ENCODE measurements at places on chromosomes 6 and 20. TPM values are rescaled to one million over a fixed set of nuclear protein-coding genes. Genes with fewer than 3 reads are reported as not detected.

DNA sequence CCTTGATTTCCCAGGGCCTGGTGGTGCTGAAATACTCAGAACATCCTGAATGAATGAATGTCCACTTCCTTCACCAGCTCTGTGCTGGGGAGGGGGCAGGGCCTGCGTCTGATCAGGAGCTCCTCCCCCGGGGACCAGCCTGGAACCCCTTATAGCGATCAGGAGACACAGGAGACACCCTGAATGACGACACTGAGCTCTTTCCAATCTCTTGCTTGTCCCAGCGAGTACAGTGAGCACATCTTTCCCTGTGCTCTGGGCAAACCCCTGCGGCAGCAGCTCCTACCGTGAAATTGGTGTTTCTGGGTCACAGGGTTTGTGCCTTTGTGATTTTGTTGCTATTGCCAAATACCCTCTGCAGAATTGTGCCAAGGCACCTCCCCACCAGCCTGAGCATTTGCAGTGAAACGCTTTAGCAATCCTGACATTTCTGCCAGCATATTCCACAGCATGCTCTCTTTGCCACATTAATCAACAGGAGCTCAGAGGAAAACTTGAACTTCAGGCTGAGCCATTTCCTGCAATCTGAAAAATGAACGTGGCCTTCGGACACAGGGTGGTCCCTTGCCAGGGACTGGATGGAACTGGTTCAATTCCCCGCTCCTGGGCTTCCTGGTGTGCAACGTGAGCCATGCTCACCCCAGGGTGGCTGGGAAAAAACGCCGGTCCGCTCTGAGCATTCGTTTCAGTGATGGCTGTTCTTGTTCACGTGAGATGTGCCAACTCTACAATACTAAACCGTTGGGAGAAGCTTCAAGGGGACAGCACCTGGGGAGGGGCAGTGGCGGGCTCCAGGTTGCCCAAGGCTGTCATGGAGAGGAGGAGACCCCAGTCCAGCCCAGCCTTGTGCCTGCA, 23.1 kb upstream of the MRGBP start:
- H3K4me3 ChIP-seq = no peak overlapping the region
- H3K27me3 ChIP-seq = no peaks in the 10 kb centered on the region
- no peak overlapping the region for H3K27ac ChIP-seq
- no peak for DNase-seq
- H3K36me3 ChIP-seq = no peaks in the 10 kb centered on the region
- H3K4me1 ChIP-seq = peaks cover 59% of the 10 kb centered on the region

DNA sequence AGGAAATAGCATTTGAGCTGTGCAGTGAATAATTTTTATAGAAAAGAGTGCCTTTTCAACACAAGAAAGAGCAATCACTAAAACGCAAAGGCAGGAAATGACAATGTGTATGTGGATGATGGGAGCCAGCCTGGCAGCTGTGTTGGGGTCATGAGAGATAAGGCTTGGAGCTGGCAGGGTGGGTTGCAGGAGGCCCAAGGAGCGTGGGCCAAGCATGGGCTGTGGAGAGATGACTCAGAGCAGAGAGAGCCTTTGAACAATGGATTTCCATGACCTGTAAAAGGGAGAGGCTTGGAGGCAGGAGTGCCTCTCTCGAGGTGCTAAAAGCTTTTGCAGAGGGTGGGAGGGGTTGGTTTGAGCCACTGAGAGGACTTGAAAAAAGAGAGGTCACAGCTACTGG, 6.6 kb upstream of the TBC1D7 start:
- H3K4me3 ChIP-seq = no peak overlapping the region
- no peak overlapping the region for H3K27ac ChIP-seq
- peaks cover 30% of the 10 kb centered on the region for H3K4me1 ChIP-seq
- DNase-seq = no peak
- H3K36me3 ChIP-seq = no peaks in the 10 kb centered on the region
- no peaks in the 10 kb centered on the region for H3K27me3 ChIP-seq

- no peak overlapping the region for H3K27ac ChIP-seq
- H3K4me1 ChIP-seq = no peaks in the 10 kb centered on the region
- H3K36me3 ChIP-seq = no peaks in the 10 kb centered on the region
- no peaks in the 10 kb centered on the region for H3K27me3 ChIP-seq
These were observed 273.9 kb downstream of the RFPL4B start for GRCh38 chr6:112620812-112621569.

DNA sequence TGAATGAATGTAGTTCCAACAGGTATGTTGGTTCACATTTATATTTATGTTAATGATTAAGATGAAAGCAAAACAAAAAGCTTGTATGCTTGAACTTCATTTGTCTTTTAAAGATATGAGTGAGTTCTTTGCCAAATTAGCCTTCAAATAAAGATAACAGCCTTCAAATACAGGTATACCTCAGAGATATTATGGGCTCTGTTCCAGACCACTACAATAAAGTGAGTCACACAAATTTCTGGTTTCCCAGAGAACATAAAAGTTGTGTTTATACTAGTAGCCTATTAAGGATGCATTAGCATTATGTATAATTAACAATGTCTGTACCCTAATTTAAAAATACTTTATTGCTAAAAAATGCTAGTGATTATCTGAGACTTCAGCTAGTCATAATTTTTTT, 245.3 kb upstream of the MAN1A1 start:
- DNase-seq = no peak
- no peak overlapping the region for H3K4me3 ChIP-seq
- H3K27ac ChIP-seq = no peak overlapping the region
- H3K4me1 ChIP-seq = no peaks in the 10 kb centered on the region

TCP11 gene
- not detected for polyA plus RNA-seq

APOBEC2 gene
- polyA plus RNA-seq = 0.14 TPM

GRCh38 chr6:41635365-41635764, 2.9 kb upstream of the MDFI start:
- peaks cover 17% of the 10 kb centered on the region for H3K4me1 ChIP-seq
- H3K36me3 ChIP-seq = no peaks in the 10 kb centered on the region
- no peak overlapping the region for H3K27ac ChIP-seq

GRCh38 chr6:80280262-80281010, 174.0 kb downstream of the BCKDHB start:
- H3K27ac ChIP-seq = no peak overlapping the region
- no peak for DNase-seq
- H3K27me3 ChIP-seq = no peaks in the 10 kb centered on the region
- H3K4me3 ChIP-seq = no peak overlapping the region
- H3K4me1 ChIP-seq = no peaks in the 10 kb centered on the region

ALDH8A1 gene
- 0.64 TPM for polyA plus RNA-seq

ISM1 gene
- polyA plus RNA-seq = not detected

DNA sequence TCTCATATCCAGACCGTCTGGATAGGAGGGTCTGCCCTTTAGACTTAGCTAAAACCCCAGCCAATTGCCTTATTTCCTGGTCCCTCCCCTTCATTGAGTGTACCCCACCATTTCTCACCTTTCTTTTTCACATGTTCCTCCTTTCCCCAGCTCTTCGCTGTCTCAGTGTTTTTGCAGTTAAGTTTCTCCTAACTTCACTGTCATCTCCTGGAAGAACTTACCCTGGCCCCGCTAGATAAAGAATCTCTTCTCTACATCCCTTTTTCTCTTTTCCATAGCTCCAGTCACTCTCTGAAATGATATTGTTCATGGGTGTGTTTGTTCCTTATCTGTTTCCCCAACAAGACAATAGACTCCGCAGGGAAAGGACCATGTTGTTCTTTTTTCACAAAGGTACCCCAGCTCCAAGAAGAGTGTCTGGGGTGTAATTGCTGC, 208.8 kb downstream of the TSHZ2 start:
- H3K36me3 ChIP-seq = no peaks in the 10 kb centered on the region
- DNase-seq = no peak
- H3K4me3 ChIP-seq = no peak overlapping the region
- no peaks in the 10 kb centered on the region for H3K4me1 ChIP-seq
- H3K27ac ChIP-seq = no peak overlapping the region
- H3K27me3 ChIP-seq = no peaks in the 10 kb centered on the region

Data from CD14-positive monocyte (primary cell).